ENCODE measurements at places on chromosomes 6 and 20.
A peak's percentile ranks its signal among the peaks of the same experiment; 100 is the strongest.

DNA sequence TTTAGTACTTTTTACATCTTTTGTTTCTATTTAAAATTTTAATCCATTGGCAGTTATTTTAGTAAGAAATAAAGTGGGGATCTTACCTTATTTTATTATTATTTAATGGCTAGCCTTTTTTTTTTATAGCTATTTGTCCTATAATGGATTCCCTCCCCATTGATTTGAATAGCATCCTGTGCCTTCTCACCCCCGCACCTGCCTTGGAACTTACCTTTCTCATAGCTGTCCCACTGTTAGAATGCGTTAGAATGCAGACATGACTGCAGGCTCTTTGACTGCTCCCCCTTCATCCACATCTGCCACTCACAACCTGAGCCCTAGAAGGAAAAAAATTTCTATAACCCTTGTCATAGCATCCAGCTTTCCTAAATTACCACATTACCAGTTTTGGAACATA lies 9.1 kb downstream of the PKIB start:
- DNase-seq = no peak

GRCh38 chr6:99130897-99131873 lies 183.4 kb upstream of the FBXL4 start:
- no peak for DNase-seq

GRCh38 chr6:125392682-125393081 lies 90.9 kb upstream of the HDDC2 start:
- no peak for DNase-seq

DNA sequence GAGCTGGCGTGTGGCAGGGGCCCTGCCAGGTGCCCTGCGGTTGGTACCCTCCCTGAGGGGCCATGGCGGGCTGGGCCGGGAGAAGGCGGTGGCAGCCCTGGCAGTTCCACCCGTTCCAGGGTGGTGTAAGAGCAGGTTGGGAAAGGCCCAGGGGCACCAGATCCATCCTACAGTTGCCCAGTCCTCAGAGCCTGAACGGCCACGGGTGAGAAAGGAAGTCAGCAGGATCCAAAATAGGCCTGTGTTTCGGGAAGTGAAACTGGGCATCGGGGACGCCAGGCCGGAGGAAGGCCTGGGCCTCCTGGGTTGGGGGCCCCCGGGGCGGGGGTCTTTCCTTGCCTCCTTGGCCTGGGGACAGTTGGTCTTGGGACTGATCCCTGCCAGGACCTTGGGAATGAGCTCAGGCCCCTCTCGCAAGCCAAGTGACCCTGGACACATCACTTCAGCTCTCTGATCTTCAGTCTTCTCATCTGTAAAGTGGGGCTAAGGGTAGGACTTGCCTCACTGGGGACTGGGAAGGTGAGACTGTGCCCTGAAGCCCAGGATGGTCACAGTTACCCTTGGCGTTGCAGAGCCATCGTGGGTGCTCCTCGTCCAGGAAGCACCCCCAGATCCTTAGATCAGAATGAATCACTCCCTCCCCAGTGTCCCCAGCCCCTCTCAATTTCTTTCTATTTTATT lies 18.1 kb upstream of the NOL4L start:
- DNase-seq = no peak

GRCh38 chr20:57372581-57373350 lies 18.4 kb upstream of the RBM38 start:
- no peak for DNase-seq

- DNase-seq = no peak
Measured at GRCh38 chr6:130128326-130128725, 94.4 kb downstream of the SAMD3 start.

- DNase-seq = no peak
Measured at GRCh38 chr6:16352258-16352635, 113.9 kb downstream of the GMPR start.

DNA sequence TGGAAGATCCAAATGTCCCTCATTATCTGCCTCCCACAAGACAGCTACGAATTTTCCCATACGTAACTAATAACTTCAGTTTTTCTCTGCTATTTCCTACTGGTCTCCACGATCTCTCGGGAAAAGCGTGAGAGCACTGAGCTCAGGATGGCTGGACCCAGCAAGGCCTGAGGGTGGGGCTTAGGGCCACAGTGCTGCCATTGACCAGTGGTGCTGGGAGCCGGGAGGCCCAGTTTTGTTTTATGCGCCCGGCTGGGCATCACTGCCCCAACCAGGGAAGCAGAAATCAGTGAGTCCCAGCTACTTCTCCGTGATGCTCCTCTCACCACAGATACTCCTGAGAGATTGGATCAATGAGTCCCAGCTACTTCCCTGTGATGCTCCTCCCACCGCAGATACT lies 238.4 kb downstream of the LY86 start:
- no peak for DNase-seq

GRCh38 chr6:135411339-135411738 lies 86.2 kb downstream of the AHI1 start:
- no peak for DNase-seq

DNA sequence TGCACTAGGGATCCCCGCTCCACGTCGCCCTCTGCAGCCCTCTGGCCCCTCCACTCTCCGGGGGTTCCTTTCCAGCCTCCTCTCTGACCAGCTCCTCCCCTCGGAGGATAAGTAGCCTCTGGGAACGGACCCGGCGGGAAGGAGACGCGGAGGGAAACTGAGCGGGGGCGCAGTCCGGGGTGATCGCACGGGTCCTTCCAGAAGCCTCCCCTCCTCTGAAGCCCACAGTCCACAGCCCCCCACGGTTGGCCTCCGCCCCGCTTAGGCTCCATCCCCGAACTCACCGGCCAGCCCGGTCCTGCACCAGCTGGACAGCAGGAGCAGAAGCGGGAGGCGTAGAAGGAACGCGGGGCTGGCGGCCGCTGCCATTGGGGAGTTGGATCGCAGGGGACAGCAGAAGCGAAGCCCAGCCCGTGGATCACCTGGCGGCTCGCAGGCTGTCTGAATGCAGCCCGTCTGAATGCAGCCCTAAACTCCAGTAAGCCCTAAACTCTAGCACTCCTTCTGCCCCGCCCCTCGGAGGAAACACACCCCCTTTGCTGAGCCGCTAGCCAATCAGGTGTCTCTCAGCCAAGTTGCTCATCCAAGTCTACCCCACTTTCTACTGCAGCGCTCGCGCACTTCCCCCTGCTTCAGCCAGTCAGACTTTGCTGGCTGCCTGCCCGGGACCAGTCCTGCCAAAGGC lies at the start of gene RAET1G:
Gene RAET1G, minus strand, starts transcription at position 480 of the 685 bp plus-strand sequence. Its CDS starts 111 bp downstream, at position 369.
- peak; percentile 81 for DNase-seq

DNA sequence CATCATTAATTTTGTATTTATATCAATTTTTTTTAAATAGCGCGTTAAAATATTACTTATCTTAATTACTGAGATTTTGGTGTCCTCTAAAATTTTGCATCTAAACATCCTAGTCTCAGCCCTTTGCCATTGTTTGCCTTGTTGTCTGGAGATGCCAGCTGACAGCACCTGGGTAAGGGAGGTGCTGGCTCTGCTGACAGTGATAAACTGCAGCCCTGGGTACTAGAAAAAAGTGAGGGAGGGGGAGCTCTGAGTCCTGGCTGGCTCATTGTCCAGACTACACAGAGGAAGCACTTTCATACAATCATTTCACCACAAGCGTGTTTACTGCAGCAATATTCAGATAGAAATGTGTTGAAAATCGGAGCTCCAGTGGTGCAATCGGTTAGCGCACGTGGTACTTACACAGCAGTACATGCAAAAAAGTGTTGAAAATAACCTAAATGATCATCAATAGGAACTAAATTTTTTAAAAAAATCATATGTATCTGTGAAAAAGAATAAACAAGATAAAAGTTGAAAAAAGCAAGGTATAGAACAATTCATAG lies 18.5 kb upstream of the UBR2 start:
- DNase-seq = no peak

DNA sequence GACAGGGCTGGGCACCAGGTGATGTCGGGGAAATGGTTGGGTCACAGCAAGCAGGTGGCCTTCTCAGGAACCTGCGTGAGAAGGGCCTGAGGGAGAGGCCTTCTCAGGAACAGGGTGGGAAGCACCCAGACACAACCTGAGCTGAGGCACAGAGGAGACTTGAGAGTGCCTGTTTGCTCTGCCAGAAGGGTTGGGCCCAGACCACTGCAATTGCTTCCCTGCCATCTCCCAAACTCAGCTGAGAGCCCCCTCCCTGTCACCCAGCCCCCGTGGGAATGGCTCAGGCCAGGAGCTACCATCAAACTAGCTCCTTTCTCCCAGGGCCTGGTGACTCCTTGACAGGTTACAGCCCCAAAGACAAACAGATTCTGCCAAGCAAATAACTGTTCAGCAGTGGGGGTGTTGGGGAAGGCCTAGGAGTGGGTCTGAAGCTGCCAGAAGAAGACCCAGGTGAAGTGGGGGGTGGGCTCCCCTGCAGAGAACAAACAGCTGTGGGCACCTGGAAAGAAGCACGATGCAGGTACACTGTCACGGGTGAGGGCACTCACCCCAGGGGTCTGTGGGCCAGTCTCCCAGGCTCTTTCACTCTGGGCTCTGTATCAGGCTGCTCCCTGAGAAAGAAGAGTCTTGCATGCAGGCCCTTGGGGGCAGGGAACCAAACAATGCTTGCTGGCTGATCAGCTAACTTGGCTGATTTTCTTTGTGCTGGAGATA lies 30.4 kb upstream of the SPDEF start:
- DNase-seq = no peak

DNA sequence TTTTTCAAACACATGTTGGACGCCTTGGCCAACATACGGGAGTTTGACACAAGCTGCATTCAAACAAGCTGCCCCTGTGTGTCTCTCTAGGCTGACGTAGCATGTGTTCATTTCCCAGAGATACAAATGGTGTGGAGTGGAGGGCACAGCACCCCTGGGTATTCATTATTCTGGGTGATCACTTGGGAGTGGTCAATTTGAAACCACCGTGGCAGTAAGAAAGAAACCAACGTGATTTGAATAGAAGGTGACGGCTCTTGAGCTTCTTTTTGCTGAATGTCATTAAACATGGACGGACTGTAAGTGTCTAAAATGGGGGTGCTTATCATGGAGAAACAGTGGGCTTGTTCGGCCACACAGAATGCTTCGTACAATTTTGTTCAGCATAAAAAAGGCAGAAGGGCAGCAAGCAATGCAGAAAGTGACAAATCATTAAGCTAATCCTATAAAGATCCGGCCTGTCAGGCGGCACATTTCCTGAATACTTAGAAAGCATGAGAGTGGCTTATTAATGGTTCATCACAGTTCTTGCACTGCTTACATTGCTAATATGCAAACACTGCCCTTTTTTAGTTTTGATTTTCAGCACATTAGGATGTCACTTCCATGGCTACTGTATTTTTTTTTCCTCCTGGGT lies 1261.9 kb upstream of the CITED2 start:
- DNase-seq = no peak

- no peak for DNase-seq
Measured at GRCh38 chr6:55281215-55281614, 46.1 kb upstream of the GFRAL start.

DNA sequence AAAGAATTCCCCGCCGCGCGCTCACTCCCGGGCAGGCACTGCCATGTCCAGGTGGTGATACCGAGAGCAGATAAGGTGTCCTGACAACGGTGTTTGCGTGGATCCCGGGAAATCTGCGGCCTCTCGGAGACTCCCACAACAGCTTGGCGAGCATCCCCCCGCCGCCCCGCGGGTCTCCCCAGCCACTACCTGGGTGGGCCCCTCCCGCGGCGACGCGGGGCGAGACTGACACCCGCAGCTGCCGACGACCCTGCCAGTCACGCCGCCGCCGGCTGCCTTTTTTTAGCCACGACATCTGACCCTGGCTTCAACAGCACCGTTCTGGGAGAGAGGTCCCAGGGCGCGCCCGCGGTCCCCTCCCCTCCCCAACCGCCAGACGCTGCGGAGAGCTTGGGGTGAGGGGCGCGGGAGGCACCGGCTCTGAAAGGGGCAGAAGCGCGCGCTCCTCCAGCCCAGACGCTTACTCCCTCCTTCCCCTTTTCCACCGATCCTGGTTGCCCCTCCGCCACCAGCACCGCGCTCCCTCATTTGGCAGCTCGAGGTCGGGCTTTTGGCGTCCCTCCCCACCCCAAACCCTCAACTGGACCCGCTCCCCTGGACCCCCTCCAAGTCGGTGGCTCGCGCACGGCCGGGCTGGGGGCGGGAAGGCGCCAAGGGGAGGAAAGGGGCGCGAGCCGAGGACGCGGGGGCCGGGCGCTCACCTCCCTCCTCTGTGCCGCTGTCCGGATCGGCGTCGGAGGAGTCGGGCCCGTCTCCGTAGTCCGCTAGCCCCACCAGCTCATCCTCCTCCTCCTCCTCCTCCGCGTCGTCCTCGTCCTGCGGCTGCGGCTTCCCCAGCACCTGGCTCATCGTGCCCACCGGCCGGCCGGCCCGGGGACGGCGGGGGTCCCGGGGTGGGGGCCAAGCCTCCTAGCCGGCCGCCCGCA lies 665 bp downstream of the RRAGD start:
- peak; percentile 57 for DNase-seq

GRCh38 chr6:149046164-149046821 lies 271.2 kb upstream of the TAB2 start:
- no peak for DNase-seq

- no peak for DNase-seq
Measured at GRCh38 chr20:57809661-57810172, 99.9 kb upstream of the PMEPA1 start.

DNA sequence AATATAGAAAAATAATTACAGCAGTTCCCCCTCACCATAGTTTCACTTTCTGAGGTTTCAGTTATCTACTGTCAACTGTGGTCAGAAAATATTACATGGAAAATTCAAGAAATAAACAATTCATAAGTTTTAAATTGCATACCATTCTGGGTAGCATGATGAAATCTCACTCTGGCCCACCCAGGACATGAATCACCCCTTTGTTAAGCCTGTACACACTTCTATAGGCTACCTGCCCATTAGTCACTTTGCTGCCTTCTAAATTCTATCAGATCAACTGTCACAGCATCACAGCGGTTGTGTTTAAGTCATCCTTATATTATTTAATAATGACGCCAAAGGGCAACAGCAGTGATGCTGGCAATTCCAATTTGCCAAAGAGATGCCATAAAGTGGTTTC lies 140.3 kb upstream of the RUNX2 start:
- DNase-seq = no peak

DNA sequence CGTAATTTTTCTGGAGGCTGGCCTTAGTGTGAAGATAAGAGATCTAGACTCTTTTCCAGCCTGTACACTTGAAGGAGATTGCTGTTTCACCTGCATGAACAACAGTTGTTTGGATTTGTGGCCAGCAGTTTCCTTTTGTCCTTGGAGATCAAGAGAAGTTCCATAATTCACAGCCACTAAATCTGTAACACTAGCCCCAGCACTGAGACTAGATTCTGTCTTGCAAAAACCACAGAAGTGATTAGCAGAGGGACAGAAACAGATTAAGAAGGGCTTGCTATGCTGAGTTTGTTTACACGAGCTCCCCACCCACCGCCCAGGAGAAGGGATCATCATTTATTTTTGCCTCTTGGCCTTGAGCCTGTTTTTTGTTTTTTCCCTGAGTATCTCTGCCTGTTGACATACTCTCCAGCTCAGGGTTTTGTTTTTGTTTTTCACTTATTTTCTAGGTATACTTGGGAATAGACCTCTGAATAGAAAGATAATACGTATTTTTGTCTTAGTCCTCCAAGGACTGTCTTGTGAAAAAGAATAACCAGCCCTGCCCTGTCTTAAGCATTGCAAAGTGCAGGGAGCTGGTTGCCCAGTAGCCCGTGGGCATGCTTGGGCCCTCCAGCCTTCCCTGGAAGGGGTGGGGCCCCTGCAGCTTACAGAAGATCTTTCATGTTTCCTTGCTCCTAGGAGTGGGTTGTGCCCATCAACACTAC lies 93.1 kb upstream of the SOX4 start:
- no peak for DNase-seq

- no peak for DNase-seq
Measured at GRCh38 chr6:75613056-75613501, 11.4 kb downstream of the SENP6 start.

Data from CD8-positive, alpha-beta T cell (primary cell).